MCF 10A (cell line): ENCODE measurements at places on chromosomes 3 and 15.

DNA sequence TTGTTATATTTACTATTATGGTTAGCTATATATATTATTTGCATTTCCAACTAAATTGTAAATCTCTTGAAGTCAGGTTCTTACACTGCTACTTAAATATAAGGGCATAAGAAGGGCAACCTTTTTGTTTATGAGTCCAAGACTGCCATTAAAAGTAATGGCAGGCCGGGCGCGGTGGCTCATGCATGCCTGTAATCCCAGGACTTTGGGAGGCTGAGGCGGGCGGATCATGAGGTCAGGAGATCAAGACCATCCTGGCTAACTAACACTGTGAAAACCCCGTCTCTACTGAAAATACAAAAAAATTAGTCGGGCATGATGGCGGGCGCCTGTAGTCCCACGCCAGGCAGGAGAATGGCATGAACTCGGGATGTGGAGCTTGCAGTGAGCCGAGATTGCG lies 2.9 kb upstream of the P2RY1 start:
- no peak for DNase-seq

GRCh38 chr3:65953881-65954733 lies 84.6 kb downstream of the MAGI1 start:
- DNase-seq, result no peak

- no peak for DNase-seq
Measured at GRCh38 chr15:101129851-101130380, 121.9 kb downstream of the CHSY1 start.

DNA sequence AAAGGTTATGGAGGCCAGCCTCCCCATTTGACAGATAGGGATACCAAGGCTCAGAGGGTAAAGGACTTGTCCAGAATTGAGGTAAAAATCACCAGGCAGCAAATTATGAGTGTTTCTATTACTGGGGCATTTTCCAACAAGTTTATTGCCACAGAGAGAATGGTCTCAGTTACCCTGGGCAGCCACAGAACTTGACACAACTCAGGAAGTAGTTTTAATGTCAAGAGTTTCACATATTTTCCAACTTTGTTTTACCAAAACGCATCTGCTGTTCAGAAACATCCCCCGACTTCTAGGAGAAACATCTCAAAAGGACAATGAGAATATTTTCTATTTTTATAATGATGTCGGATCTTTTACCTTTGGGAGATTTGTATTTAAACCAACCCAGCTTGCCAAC lies 107.5 kb upstream of the MRPS22 start:
- no peak for DNase-seq

DNA sequence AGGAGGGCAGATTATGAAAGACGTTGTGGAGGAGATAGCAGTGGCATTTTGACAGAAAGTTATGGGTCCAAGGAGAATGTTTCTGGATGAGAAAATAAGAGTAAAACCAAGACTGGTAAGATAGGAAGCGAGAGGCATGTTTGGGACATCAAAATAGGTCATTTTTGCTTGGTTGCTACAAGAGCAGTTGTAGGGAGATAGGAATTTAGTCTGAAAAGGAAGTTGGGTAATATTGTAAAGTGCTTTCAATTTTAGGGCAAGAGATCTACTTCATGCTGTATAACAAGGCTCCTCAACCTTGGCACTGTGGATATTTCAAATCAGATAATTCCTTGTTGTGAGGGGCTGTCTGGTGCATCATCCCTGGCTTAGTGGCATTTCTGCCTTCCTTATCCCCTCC lies 118.0 kb upstream of the DPH6 start:
- DNase-seq, result no peak

DNA sequence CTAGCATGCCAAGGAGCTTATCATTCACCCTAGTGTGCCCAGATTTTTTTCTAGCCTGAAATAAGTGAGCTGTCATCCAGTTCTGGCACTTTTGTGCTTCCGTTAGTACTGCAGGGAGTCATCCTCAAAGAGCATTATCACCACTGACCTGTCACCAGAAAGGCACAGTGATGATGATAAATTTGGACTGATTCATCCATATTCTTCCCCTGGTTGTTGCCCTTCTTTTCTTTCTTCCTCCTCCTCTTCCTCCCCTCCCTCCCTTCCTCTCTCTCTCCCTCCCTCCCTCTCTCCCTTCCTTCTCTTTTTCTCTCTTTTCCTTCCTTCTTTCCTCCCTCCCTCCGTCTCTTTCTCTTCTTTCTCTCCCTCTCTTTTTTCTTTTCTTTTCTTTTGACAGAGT lies 21.3 kb downstream of the SLC35G2 start:
- DNase-seq, result no peak

DNA sequence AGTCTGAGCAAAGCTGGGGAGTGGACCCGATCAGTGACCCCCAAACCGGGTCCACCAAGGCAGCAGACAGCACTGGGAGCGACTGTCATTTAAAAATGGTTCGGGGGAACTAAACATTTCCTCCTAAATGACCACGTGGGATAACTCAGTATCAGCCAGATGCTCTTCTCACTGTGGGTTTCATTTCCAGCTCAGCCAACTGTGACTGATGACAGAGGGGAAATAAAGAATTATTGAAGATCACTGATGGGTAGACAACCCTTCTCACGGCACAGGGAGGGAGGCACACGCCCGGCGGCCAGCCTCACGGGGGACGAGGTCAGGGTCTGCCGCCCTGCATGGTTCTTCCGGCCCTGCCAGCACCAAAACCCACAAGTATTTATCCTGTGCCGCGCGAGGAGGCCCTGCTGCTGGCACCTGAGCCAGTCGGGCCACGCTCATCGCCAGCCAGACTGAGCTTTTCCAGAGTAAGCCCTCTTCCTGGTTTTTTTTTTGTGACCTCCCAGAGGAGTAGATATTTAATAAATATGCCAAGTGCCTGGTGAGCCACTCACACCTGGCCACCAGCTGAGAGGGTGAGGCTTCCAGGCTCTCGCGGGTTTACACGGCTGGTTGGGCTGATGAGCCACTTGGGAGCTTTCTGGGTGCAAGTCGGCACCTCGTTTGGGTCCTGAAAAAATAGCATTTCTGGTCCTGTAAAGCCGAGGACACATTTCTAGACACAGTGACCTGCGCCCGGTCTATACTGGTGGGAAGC lies 6.2 kb downstream of the MELTF start:
- no peak for DNase-seq

GRCh38 chr15:42093966-42094365 lies 396 bp downstream of the PLA2G4D start:
- DNase-seq, result no peak

DNA sequence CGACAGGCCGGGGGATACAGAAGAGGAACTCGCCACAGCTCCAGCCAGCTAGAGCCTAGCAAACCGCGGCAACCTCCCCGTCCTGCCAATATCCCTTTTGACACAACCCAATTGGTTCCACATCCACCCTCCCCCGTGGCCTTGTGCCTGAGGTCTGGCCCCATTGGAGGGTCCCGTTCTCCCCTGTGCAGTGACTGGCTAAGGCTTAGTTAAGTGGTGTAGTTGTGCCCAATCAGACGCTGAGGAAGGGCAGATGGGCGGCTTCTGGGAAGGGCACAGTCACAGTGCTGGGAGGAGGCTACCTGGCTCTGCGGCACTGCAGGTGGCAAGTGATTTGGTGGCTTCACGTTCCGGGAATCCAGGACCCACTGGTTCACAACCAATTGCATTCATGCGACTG lies 78.6 kb downstream of the SNRK start:
- DNase-seq, result no peak

GRCh38 chr3:42742688-42743087 lies 30.4 kb downstream of the CCDC13 start:
- no peak for DNase-seq

GRCh38 chr15:61987824-61988223 lies 72.4 kb downstream of the VPS13C start:
- DNase-seq, result no peak

DNA sequence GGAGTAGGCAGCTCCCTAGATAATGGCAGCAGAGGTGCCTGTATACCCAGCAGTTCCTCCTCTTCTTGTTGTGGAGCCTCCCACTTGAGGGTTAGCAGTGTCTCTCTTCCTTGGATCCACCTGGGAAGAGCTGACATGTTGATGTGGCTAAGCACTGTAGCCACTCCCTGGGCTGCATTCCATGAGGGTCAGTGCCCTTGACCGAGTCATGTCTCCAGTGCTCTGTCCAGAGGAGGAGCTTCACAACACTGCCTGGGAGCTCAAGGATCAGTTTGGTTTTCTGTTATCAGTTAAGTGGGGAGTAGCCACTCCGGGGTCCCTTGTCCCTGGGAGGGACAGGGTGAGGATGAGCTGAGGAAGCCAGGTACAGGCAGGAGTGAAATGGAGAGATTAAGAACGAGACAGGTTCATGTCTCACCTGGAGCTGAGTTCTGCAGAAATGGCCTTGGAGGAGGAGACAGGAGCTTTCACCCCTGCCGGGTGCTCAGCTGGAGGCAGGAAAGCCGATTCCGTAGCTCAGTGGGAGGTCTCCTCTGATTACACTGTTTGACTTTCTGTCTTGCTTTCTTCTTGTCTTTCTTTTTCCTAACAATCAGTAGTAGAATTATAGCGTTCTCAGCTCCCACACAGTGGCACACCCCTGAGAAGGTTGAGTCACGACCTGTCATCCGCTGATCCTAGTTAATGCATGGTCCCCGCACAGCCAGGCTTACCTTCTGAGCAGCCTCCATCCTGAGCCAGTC lies 57.9 kb upstream of the SEC22A start:
- DNase-seq, result no peak

DNA sequence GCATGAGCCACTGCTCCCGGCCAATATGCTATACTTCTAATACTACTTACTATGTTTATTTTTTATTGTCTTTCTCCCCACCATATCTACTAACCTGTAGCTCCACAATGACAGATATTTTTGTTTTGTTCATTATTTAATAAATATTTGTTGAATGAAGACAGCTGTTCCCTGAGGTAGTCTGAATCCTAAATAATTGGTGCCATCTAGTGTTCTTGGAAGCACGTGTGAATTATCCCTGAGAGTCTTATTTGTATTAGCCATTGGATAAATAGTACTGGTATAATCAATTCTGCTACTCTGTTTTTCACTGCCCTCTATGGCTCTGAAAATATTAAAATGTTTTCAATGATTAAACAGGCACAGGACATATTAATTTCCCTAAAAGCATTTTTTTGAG lies 5.6 kb upstream of the APPL1 start:
- peak; percentile 39 for DNase-seq

GRCh38 chr15:69530991-69531664 lies 78.5 kb downstream of the RPLP1 start:
- no peak for DNase-seq

GRCh38 chr3:99909714-99910495 lies 92.2 kb downstream of the CMSS1 start:
- DNase-seq, result peak; percentile 53

DNA sequence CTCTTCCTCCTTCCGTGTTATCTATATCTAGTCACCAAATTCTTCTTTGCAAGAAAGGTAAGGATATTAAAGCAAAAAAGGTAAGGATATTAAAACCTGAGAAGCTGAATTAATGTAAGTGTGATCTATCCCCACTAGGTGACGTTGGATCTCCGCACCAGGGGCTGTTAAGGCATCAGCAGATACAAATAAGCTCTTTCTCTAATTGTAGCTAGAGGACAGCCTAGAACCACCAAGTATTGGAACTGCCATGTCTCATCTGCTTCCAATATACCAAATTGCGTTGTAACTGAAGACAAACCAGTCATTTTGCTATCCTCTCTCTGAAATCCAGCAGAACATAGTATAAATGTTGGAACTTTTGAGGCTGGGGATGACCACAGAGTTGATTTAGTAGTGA lies 471.2 kb upstream of the TGFBR2 start:
- peak; percentile 2 for DNase-seq

GRCh38 chr3:71395470-71395869 lies 188.1 kb downstream of the FOXP1 start:
- peak; percentile 51 for DNase-seq

DNA sequence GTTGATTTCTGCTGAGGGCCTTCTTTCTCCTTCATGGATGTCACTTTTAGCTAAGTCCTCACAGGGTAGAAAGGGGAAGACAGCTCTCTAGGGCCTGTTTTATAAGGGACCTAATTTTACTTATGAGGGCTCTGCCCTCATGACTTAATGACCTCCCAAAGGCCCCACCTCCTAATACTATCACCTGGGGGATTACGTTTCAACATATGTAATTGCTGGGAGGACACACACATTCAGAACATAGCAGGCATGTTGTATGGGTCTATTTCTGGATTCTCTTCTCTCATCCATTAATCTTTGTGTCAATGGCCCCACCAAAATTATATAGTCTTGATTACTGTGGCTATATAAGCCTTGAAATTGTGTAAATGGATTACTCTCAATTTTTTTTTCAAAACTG lies 255.0 kb downstream of the CLSTN2 start:
- no peak for DNase-seq

GRCh38 chr3:28867836-28868235 lies 413.0 kb upstream of the RBMS3 start:
- no peak for DNase-seq

DNA sequence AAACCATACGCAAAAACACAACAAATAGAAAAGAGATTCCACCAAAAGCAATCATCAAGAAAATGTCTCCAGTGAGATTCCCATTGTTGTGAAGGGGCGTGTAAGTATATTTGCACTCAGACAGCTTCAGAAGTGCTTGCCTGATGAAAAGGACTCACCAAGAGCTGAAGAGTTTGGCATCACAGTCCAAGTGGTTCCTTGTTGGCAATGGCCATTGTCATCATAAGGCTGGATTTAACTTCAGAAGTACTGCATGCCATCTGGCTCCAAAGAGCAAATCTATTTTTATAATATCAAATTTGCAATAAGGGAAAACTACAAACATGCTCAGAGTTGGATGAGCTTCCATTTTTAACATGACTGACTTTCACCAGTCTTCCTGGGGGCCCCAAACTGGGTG lies 505.3 kb upstream of the NR2F2 start:
- no peak for DNase-seq

DNA sequence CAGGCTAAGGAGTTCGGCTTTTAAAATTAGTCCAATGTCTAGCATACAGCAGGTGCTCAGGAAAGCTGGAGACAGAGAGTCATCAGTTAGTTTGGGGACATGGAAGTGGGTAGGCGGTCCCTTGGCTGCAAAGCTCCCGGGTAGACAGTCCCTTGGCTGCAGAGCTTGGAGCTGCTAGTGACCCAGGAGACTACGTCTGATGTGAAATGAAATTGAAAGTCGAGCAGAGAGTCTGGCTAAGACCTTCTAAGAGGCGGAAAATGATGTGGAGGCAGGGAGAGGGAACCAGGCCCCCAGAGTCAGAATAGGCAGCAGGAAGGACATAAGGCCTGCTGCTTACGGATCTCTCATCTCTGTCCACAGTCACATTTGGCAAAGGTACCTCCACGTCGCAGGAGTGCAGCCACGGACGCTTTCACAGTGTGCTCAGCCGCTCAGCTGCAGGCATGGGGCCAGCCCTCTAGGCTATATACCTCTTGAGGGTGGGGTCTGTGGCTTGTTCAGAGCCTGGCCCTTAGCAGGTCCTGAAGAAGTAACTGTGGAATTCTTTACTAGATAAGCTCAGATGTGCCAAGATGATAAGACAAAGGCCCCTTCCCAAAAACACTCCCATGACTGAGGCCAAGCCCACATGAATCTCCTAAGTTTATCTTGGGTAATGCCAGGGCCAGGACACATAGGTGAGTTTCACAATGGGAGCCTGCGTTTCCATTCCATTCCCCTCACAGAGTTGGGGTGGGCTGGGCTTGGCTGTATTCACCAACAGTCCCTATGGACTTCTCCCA lies 131.7 kb downstream of the XXYLT1 start:
- no peak for DNase-seq

- DNase-seq, result no peak
Measured at GRCh38 chr3:129656659-129657247, 50.3 kb upstream of the PLXND1 start.

GRCh38 chr3:105686278-105686897 lies 182.4 kb downstream of the CBLB start:
- peak; percentile 23 for DNase-seq

- DNase-seq, result no peak
Measured at GRCh38 chr3:81974751-81975150, 213.3 kb upstream of the GBE1 start.
